Spinal cord (tissue), 10 donors: ENCODE measurements at places on chromosomes 16 and 17. TPM values are rescaled to one million over a fixed set of nuclear protein-coding genes. Genes with fewer than 3 reads are reported as not detected.
A peak's percentile ranks its signal among the peaks of the same experiment; 100 is the strongest.

DNA sequence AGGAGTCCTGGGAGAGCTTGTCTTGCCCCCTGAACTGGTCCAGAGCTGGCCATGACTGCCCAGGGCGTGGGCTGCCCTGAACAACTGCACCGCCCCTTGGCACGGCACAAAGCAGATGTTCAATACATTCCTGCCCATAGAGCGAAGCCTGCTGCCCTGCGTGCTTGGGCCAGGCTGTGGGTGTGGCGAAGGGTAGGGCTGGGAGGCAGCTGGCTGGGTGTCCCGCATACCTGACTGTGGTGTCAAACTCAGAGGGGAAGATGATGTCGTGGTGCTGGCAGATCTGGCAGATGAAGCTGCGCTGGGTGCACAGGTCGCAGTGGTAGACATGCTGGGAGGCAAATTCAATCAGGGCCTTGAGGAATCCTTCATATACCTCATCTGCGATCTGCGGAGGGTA is 124.2 kb upstream of the SMURF2 start:
- no peak for DNase-seq

- peak; percentile 84 for DNase-seq
These were observed 685 bp upstream of the PSMD3 start for GRCh38 chr17:39979893-39980350.

- DNase-seq = no peak
These were observed 840 bp downstream of the ADCY7 start for GRCh38 chr16:50267151-50267631.

DNA sequence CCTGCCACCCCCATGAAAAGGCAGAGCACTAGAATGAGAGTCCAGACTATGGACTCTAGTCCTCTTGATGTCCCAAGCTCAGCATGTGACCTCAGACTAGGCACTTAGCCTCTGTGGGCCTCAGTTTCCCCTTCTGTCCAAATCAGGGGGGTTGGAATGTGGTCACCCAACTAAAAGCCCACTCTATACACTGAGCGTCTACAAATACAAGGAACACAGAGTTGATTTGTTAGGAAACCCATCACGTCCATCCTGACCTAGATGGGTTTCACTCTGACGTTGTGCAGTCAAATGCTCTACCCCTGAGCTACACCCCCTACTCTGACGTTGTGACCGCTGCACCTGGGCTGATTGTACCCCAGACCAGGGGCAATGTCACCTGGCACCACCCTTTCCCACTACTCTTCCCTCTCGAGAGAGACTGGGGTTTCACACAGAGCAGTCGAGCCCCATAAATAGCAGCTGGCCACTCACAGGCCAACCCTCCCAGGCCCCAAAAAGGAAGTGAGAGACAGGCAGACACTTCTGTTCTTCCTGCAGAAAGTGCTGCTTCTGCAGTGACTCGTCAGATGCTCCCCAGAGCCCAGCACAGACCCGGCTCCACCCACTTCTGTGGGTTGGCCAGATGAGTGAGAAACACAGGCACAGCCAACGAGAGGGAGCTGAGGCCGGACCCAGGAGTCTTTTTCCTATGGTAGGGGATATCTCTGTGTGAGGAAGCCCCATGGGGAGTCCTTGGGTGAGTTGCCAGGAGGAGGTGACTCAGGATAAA is 16.1 kb upstream of the TNFRSF13B start:
- DNase-seq = no peak

GRCh38 chr16:68105611-68106010 is 20.4 kb downstream of the NFATC3 start:
- no peak for DNase-seq

Gene PDILT
- not detected for total RNA-seq

DNA sequence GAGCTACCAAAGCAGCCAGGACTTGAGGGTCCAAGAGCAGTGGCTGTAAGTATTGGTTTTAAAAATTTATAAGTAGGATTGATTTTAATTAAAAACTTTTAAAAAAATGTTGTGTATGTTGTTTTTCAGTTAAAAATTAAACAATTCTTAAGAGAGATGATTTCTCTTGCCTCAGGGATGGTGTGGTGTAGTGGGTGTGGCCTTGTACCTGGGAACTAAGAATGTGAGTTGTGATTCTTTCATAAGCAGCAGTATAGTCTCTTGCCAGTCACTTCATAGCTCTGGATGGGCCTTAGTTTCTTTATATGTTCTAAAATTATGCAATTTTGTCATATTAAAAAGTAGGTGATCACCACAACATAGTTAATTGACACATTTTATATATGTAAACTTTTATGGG is 99.5 kb downstream of the FTO start:
- no peak for DNase-seq

DNA sequence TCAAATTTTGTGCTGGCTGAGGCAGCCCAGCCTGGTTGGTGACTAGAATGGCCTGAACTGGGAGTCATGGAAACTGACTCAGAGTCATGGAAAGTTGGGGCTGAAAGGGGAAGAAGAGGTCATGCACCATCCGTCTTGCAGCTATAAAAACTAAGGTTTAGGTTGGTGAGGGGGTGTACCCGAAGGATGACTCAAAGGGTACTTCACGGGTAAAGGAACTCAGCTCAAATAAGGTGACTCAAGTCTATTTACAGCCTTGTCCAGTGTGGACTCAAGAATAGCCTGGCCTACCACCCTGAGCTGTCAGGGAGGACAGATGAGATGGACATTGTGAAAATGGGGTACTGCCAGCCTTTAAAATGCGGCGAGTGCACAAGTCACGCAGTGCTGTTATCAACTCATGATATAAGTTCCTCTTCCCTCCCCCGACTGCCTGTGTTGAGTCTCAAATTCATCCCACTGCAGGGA is 18.6 kb downstream of the CD300LB start:
- DNase-seq = peak; percentile 10

DNA sequence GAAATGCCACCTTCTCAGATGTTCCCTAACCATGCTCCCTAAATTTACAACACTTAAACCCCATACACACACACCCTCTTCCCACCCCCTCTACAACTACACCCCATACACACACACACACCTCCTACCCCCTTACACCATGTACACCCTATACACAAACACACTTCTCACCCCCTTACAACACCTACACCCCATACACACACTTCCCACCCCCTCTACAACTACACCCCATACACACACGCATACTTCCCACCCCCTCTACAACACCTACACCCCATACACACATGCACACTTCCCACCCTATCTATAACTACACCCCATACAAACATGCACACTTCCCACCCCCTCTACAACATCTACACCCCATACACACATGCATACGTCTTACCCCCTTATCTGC is 172.0 kb downstream of the SLC39A11 start:
- DNase-seq = no peak

- no peak for DNase-seq
These were observed 28.6 kb downstream of the TPPP3 start for GRCh38 chr16:67364600-67365235.

- no peak for DNase-seq
These were observed 2.1 kb upstream of the NLK start for GRCh38 chr17:28040406-28040805.

DNA sequence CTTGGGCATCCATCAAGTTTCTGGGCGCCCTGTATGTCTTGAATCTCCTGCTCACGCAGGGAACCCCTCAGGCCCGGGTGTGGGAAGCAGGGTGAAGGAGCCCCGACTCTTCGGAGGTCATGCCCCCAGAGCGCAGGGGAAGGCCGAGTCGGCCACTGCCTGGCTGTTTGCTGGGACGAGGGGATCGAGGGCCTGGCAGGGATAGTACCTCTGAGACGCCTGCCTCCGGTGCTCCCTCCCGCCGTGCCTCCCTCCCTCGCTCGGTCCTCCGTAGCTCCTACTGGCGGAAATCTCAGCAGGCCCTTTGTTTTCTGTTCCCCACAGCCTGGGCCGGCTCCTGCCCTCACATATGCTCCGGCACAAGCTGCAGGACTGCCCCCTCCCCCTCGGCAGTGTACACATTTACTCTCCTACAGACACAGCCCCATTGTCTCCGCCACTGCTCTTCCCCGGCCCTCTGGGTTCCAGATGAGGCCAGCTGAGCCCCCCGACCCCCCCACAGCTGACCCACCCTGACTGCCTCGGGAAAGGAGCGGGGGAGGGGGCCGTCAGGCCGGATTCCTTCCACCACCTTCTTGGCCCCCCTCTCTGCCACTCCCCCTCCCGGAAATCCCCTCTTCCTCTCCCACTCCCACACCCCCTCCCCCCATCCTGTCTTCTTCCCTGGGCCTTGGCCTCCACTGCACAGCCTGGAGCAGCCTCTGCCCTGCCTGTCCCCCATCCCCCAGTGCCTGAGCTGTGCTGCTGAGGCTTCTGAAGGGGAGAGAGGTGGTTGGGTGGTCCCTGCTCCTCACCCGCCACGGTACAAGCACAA is 1.4 kb downstream of the TRAF4 start:
- no peak for DNase-seq

- no peak for DNase-seq
These were observed 61.9 kb downstream of the ARHGAP17 start for GRCh38 chr16:24953306-24953705.

DNA sequence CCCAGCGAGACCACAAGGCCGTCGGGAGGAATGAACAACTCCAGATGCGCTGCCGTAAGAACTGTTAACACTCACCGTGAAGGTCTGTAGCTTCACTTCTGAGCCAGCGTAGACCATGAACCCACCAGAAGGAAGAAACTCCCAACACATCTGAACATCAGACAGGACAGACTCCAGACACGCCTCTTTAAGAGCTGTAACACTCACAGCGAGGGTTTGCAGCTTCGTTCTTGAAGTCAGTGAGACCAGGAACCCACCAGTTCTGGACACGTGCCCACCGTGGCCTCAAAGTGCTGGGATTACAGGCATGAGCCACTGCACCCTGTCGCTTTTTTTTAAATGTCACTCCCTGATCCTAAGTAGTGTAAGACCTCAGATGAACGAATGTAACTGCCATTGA is 17.3 kb downstream of the KPNA2 start:
- DNase-seq = no peak

GRCh38 chr17:350706-351448 is 1.7 kb downstream of the RPH3AL start:
- DNase-seq = no peak

DNA sequence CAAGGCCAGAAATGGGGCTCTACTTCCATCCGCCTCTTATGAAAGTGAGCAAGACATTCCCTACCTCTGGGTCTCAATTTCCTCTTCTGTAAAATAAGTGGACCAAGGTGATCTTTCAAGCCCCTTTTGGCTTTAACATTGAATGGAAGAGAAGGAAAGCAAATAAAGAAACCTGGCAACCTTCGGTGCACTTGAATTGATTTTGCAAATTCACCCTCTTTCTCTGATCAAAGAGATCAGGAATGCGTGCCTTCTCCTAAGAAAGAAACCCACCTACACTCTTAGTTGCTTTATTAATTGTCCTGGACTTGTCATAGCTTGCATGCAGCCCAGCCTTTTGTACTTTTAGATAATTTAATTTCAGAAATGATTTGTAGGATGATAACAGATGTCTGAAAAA is 3.0 kb downstream of the MSI2 start:
- DNase-seq = no peak

GRCh38 chr16:67162506-67163163 is 1.9 kb upstream of the HSF4 start:
- DNase-seq = no peak

GRCh38 chr17:44115585-44116415 is 7.6 kb downstream of the HDAC5 start:
- DNase-seq = no peak

Gene KREMEN2
- 0.17 TPM for total RNA-seq

GRCh38 chr17:35079547-35080423 is 16.3 kb upstream of the RFFL start:
- no peak for DNase-seq

Gene PYDC1
- not detected for total RNA-seq

- no peak for DNase-seq
These were observed 1.4 kb downstream of the NT5C start for GRCh38 chr17:75130059-75130631.

DNA sequence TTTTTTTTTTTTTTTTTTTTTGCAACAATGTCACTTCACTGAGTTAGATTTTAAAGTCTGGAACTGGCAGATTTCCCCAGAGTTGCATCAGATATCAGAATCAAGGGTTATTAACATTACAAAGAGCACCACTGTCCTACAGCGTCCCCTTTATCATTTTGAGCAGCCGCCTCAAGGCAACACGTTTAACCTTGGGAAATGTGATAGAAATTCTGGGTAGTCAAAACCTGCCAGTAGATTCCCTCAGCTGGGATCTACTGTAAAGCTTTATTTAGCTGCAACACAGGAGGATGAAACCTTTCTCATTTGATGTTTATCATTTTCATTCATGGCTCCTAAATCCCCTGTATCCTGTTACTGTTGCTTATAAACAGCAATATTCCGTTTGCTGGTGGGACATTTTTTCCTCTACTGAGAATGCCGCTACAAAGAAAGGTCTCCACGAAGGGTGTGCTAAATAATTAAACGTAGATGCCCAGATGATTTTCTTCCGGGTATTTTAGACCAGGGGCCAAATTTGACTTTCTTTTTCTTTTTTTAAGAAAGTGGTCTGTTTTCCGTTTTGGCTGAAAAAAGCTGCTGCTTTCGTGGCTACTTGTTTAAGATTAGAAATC is 436.1 kb upstream of the GOT2 start:
- DNase-seq = no peak

DNA sequence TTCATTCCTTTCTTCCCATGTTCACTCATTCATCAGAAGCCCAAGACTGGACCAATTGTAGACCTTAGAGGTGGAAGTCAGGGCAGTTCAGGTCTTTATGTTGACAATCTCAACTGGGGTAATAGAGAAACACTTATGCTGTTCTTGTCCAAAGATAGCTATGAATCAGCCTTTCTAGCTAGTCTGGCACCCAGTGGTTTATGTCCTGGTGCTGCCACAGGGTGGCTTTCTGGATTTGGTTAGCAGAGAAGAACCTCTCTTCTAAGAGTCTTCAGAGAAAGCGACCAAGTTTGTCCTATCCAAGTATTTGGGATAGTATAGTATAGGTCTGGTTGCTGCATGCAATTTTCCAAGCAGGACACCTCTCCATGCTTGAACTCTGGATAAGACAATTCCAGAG is 83.3 kb downstream of the NOG start:
- DNase-seq = no peak

Gene PLA2G10
- total RNA-seq = not detected

- no peak for DNase-seq
These were observed 5.7 kb upstream of the SLC38A8 start for GRCh38 chr16:84048270-84048669.

DNA sequence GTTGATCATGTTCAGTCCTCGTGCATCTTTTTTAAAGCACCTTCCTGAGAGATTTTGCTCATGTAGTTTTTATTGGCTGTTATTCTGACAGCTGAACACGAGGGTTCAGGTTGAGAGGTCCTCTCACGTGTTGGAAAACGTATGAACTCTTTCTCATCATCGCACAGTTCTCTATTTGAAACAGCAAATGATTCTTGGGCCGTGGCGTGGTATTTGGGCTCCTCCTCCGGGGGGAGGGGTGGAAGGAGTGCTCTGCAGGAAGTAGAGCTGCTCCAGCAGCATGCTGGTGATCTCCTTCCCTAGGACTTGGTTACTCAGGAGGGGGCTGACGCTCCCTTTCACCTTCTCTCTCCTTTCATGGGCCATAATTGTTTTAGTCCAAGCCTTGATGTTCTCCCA is 70.4 kb downstream of the KSR1 start:
- no peak for DNase-seq

DNA sequence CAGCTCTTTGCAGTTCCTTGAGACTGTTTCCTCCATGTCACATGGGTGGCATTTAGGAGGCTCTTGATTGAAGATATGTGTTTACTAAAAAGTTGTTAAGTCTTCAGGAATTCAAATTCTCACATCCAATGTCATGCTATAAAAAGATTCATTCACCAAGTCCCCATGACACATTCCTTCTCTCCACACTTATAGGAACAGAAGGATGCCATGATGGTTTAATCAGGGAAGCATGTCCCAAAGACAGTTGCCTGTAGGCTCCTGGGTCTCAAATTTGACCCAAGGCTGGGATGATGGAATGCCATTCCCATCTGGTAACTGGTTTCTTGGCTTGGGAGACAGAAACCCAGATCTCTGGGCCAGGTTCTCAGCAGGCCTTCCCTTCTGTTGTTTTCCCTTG is 140.6 kb upstream of the SOX9 start:
- no peak for DNase-seq
